Activated CD4-positive, alpha-beta memory T cell treated with anti-CD3 and anti-CD28 coated beads for 36 hours (primary cell): ENCODE measurements at places on chromosomes 13 and 19. TPM values are rescaled to one million over a fixed set of nuclear protein-coding genes. Genes with fewer than 3 reads are reported as not detected.

- DNase-seq = no peak
- peaks cover 7% of the 10 kb centered on the region for H3K4me1 ChIP-seq
- no peak overlapping the region for H3K4me3 ChIP-seq
- no peaks in the 10 kb centered on the region for H3K27me3 ChIP-seq
- no peak overlapping the region for H3K27ac ChIP-seq
Measured at GRCh38 chr13:111048387-111048786, 66.7 kb upstream of the ARHGEF7 start.

GRCh38 chr19:30204721-30205120 is 167.5 kb upstream of the ZNF536 start:
- H3K27me3 ChIP-seq = peaks cover 1% of the 10 kb centered on the region
- DNase-seq = no peak
- H3K4me1 ChIP-seq = no peaks in the 10 kb centered on the region
- H3K36me3 ChIP-seq = no peaks in the 10 kb centered on the region
- no peak overlapping the region for H3K4me3 ChIP-seq

CNN1 gene
- total RNA-seq = not detected

DNA sequence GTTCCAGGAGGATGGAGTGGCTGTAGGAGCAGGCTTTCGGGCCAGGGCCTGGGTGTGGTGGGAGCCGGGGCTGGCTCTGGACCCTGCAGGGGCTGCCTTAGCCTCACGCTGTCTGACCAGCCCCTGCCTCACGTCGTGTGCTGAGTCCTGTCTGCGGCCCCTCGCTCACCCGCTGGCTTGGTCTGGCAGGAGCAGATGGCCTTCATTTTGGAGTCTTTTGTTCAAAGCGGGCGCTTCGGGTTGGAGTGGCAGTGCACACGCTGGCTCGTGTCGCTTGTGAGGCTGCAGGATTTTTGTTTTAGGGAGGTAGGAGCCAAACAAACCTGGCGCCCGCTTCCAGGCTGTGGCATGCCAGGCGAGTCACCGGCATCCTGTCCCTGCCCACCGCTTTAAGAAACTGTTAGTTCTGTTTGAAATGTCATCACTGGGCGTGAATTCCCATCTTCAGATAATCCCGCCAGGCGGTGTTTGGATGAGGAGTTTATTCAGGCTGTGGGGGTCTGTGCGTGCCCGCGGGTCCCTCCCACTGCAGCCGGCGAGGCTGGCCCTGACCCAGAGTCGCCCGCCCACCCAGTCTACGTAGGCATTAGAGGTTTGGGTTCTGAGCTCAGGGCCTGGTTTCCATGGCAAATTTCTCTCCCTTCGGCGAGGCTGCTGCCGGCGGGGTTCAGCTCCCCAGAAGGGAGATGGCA is 89.8 kb downstream of the KDM4B start:
- peaks cover 22% of the 10 kb centered on the region for H3K36me3 ChIP-seq
- H3K27ac ChIP-seq = no peak overlapping the region
- no peak overlapping the region for H3K4me3 ChIP-seq
- H3K4me1 ChIP-seq = no peaks in the 10 kb centered on the region

ELAVL3 gene
- total RNA-seq = not detected

- H3K36me3 ChIP-seq = no peaks in the 10 kb centered on the region
- no peak overlapping the region for H3K4me3 ChIP-seq
- no peak for DNase-seq
- H3K27ac ChIP-seq = no peak overlapping the region
Measured at GRCh38 chr13:105278943-105279381, 1256.5 kb downstream of the EFNB2 start.

- H3K27ac ChIP-seq = no peak within 1 kb of the TSS
- peaks cover 2% of the 10 kb centered on the region for H3K27me3 ChIP-seq
- no peak for DNase-seq
- no peaks in the 10 kb centered on the region for H3K36me3 ChIP-seq
- no peak within 1 kb of the TSS for H3K4me3 ChIP-seq
Measured at GRCh38 chr19:3483226-3483628, at the start of gene SMIM44. Gene SMIM44 (minus strand): TSS chr19:3483441. CDS start chr19:3483403, 38 bp downstream.
